RCC 7860 (cell line): ENCODE measurements at places on chromosomes 11 and 22.

GRCh38 chr11:117705866-117706265 is 91.2 kb downstream of the DSCAML1 start:
- DNase-seq: no peak

DNA sequence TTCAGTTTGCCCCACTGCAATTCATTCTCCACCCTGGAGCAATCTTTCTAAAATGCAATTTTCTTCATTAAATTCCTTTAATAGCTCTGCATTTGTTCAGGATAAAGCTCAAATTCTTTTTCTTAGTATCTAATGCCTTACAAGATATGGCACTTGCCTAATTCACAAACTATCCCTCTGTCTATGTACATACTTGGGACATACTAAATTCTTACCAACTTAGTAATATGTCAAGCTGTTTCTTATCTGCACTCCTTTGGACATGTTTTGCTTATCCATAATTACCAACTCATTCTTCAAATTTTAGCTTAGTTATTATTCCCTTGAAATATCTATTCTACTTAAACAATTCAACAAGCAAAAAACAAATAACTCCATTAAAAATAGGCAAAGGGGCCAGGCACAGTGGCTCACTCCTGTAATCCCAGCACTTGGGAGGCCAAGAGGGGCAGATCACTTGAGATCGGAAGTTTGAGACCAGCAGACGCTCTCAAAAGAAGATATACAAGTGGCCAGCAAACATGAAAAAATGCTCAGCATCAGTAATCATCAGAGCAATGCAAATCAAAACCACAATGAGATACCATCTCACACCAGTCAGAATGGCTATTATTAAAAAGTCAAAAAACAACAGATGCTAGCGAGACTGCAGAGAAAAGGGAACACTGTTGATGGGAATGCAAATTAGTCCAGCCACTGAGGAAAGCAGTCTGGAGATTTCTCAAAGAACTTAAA is 96.9 kb downstream of the FAM76B start:
- DNase-seq: no peak

- DNase-seq: no peak
These were observed 29.9 kb downstream of the SYN3 start for GRCh38 chr22:33028234-33028633.

DNA sequence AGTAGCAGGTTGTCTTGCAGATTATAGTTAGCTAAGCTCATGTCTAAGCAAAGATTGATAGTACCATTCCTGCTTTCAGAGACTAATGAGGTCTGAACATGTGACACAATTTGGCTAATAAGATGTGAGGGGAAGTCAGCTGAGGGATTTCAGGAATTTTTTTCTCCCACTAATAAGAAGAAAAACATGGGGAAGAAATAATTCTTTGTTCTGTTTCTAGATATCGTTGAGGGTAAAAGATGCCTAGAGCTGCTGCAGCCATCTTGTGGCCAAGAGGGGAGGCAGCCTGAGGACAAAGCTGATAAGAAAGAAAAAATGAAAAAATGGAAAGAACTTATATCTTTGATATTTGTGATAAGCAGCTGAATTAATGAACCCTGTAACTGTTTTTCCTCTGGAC is 1334.4 kb downstream of the LRRC4C start:
- DNase-seq: no peak

GRCh38 chr11:88174709-88175568 is at the start of gene RAB38:
TSS of gene RAB38 (minus strand) at chr11:88175443. CDS start at chr11:88175384, 59 bp downstream.
- DNase-seq: peak; percentile 46

DNA sequence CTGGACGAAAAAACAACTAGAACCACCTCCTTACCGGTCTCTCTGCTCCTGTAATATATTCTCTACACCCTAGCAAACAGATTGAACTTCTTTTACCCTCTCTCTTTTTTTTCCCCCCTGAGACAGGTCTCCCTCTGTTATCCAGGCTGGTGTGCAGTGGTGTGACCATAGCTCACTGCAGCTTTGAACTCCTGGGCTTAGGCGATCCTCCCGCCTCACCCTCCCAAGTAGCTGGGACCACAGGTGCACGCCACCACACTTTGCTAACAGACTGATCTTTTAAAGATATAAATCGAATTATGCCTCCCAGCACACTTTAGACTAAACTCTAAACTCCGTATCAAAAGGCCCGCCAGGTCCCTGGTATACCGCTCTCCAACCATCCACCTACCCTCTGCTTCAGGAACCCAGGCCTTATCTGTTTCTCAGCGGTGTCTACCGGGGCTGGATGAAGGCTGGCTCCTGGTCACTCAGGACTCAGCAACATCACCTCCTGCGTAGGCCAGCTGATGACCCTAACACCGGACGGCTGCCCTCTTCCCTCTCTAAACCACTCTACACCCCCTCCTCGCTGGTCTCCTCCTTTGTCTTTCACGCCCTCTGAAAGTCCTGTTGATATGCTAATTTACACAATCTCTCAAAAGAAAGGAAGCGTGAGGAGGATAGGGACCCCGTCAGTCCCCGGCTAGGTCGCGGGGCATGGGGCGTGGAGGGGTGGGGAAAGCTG is 745 bp downstream of the C22orf39 start:
- DNase-seq: no peak

- DNase-seq: no peak
These were observed 308.5 kb downstream of the ST3GAL4 start for GRCh38 chr11:126663749-126664592.

GRCh38 chr22:40312050-40312449 is 34.2 kb upstream of the ADSL start:
- no peak for DNase-seq

DNA sequence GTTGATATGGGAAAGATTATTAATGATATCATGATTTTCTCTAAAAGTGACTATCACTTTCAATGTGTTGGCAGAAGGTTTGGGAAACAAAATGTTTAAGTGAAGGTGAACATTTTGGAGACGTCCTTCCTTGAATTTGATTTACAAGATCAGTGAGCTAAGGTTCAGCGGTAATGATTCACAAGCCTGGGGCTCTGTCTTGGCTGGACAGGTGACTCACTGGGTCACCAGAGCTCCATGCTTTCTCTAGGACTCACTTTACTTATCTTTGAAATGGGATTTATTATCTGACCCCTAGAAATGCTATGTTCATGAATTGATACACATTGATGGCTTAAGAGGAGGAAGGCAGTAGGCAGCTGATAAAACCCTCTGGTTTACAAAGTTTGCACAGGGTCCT is 437.5 kb downstream of the NTM start:
- DNase-seq: no peak

GRCh38 chr11:27965559-27965958 is 142.4 kb downstream of the KIF18A start:
- no peak for DNase-seq

DNA sequence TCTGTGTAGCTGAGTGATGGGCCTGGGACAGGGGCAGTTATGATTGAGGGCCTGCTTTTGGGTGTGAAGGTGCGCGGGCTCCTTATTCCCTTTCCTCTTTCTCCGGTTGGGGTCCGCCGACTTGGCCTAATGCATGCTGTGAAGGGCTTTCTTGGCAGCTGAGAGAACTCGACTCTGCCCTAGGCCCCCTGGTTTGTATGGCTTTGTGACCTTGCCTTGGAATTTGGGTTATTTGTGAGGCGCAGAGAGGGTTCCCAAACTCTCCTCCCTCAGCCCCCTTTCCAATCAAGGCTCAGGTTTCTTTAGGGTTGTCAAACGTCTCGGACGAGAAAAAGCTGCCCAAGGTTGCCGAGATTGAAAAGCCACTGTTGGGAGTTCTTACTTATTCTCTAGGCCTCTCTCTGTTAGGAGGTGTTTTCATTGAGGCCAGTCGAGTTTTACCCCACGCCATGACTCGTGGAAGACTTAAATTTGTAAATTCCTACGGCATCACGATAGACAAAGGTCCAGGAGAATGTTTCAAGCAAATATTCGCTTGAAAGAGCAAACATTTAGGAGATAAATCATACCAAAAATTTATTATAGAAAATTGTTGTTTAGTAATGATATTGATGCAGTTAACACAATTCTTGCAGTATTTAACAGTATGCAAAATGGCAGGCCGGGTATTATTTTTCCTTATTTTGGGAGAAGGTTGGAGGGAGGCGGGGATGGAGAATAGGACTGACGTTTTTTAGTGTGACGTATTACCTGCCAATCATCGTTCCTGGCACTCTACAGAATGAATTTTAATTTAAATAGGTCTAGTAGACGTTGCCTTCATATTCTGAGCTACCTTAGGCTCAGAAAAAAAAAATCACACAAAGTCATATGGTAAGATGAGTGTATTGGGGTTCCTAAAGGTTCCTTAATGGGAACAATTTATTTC is 689 bp downstream of the PDHX start:
- no peak for DNase-seq

GRCh38 chr22:33625959-33626358 is 294.3 kb downstream of the LARGE1 start:
- DNase-seq: no peak

GRCh38 chr11:20337526-20338154 is 25.9 kb upstream of the HTATIP2 start:
- no peak for DNase-seq

DNA sequence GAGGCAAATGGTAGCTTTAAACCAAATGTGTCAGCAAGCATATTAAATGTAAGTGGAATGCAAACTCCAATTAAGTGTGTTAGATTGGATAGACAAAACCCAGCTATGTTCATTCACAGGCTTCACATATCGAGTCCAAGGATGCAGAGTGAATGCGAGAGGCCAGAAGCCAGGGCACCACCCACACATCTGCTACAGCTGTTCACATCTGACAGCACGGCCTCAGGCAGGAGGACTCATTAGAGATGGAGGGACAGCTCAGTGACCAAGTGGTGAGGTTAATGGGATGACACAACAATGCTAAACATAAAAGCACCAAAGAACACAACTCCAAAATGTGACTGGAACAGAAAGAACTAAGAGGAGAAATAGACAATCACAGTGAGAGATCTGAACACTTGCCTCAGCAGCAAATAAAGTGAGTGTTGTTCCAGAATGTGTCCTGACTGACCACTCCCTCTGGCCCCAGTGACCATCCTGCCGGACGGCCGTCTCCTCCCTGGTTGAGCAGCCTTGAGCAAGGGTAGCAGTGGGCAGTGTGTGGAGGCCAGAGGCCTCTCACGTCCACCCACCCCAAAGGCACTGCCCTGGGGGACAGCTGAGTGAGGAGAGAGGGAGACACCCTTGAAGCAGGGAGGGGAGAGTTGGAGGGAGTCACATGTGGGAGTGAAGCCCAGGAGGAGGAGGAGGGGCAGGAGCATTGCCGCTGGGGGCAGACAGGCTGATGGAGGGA is 23.8 kb downstream of the ALG12 start:
- no peak for DNase-seq

DNA sequence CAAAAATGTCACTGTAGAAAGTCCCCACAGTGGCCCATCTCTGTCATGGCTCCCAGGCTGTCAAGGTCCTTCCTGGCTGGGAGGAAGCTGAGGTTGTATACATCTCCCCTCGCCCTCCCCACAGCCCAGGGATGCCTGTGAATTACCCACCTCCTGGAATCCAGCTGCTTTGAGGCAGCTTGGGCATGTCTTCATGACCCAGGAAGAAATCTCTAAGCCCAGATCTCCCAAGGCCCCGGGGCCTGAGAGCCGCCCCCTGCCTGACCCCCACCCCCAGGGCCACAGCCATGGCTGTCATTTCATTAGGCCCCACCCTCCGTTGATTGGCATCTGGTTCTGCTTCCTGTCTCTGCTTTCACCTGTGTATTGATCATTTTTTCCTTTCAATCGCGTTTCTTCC is 207.5 kb downstream of the TBC1D22A start:
- no peak for DNase-seq

GRCh38 chr11:27977031-27977430 is 130.9 kb downstream of the KIF18A start:
- DNase-seq: peak; percentile 92

- peak; percentile 89 for DNase-seq
These were observed 37.6 kb downstream of the ATXN10 start for GRCh38 chr22:45709060-45709739.

- peak; percentile 83 for DNase-seq
These were observed 5.3 kb downstream of the YAP1 start for GRCh38 chr11:102115557-102115956.

DNA sequence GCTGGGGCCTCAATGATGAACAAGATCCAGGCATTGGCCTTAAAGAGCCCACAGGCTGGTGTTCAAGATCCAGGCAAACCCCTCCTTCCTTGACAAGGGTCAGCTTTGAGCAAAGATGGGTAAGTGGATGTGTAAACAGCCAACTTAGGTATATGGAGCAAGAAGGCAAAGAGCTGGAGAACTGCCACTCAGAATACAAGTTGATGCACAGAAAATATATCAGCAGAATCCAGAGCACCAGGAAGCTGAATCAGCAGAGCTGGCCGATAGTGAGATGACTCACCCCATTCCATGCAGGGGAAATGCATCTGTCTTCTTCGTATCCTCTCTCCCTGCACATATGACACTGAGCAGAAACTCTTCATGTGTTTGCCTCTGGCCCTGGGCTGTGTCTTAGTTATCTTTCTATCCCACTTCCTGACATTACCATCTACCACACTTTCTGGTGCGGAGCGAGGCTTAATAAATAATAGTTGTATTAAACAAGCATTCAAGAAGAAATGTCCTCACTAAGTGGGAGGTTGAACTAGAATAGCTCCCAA is 57.8 kb downstream of the ENDOD1 start:
- DNase-seq: peak; percentile 71

- no peak for DNase-seq
These were observed 29.6 kb downstream of the SNX19 start for GRCh38 chr11:130886704-130887103.

DNA sequence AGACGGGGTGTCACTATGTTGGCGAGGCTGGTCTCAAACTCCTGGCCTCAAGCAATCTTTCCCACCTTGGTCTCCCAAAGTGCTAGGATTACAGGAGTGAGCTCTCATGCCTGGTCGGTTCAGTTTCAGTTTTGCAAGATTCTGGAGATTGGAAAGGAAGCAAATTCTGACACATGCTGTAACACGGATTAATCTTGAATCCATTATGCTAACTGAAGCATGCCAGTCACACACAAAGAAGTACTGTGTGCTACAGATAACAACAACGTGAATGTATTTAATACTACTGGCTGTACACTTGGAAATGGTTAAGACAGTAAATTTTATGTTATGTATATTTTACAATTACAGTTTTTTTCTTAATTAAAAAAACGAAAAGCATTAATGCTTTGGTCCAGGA is 107.6 kb downstream of the MED15 start:
- DNase-seq: no peak

- DNase-seq: no peak
These were observed 14.1 kb downstream of the CAPRIN1 start for GRCh38 chr11:34065505-34066203.

- DNase-seq: no peak
These were observed 7.2 kb downstream of the APLP2 start for GRCh38 chr11:130076778-130077481.

GRCh38 chr11:99803501-99803900 is 782.8 kb downstream of the CNTN5 start:
- no peak for DNase-seq

GRCh38 chr11:61972672-61973475 is 5.4 kb upstream of the FTH1 start:
- DNase-seq: peak; percentile 84

DNA sequence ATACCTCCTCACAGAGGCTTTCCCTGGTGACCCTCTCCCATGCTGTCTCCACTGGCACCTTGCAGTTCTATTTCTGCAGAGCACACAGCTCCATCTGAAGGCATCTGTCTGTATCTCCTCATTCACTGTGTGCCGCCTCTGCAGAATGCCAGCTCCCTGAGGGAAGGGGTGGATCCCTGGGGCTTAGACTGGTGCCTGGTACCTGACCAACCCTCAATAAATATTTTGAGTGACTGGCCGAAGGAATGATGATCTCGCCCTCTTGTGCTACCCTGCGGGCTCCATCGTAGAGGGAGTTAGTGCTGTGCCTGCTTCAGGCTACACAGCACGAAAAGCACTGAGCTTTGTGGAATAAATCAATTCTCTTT is 1.6 kb downstream of the CBX7 start:
- no peak for DNase-seq

- DNase-seq: no peak
These were observed 9.4 kb downstream of the BCL2L13 start for GRCh38 chr22:17647991-17648390.

- DNase-seq: peak; percentile 53
These were observed 39.4 kb upstream of the CFAP300 start for GRCh38 chr11:102007567-102008437.
